ENCODE measurements at places on chromosomes 1 and 21.

GRCh38 chr1:96465441-96465840 lies 256.1 kb upstream of the PTBP2 start:
- DNase-seq: no peak

DNA sequence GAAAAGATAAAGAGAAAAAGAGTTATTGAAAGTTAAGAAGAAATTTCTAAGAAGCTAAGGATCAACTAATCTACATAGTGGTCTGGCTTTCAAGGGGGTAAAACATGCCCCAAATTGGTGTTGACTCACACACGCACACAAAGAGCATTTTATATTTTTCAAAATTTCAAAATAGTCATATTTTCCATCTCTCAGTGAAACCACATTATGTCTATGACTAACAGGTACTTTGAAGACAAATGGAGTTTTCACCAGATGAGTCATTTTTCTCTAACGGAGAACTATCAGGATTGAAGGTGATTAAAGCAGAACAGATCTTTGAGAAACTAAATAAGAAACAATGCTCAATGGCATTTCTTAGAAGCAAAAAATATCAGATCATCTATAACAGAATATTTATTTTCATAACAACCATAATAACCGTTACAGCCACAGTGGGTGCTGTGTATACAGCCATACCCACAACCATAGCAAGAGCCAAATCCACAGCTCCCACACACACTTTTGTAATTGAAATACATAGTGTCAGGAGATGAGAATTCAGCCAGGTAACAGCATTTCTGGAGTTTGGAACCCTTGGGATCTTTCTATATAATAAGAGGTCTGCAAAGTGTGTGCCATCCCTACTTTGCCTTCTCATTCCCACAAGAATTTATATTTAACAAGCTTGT lies at the start of gene KRTAP21-3:
KRTAP21-3 (minus strand) TSS at position 539 of the 671 bp plus-strand sequence; CDS start at position 521, 18 bp downstream.
- no peak for DNase-seq

DNA sequence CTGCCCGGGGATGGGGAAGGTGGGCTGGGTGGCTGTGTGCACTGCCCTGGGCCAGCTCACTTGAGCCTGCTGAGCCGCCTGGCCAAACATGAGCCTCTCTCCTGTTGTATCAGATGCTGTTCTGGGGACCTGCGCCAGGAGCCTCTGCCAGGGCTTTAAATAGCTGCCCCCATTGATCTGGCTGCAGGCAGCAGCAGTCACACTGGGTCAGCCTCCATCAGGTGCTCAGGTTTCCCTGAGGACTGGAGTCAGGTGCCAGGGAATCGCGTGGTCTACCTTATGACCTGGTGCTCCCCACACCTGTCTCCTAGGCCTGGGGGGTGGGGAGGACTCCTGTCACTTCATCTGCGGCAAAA lies 700 bp upstream of the CCDC28B start:
- DNase-seq: peak; percentile 49

DNA sequence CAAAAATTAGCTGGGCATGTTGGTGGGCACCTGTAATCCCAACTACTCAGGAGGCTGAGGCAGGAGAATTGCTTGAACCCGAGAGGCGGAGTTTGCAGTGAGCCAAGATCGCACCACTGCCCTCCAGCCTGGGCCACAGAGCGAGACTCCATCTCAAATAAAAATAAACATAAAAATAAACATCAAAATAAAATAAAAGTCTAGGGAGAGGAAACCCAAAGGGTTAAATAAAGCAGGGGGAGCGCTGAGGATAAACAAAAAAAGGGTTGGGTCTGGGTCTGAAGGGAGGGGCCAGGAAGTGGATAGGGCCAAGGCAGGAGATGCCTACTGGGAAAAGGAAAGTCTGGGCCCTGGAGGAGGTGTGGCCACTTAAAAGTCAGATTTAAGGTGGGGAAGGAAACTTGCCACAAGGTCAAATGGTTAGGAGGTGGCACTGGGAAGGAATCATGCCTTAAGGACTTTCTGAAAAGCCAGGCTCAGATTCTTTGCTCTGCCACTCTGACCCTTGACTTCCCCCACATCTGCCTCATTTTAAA lies 150.0 kb downstream of the ADSS2 start:
- no peak for DNase-seq

GRCh38 chr1:219666242-219666641 lies 53.3 kb upstream of the ZC3H11B start:
- no peak for DNase-seq
